ENCODE measurements at places on chromosomes 7 and 10.

- DNase-seq: no peak
Observed at GRCh38 chr10:74223755-74224529, 72.9 kb downstream of the ADK start.

DNA sequence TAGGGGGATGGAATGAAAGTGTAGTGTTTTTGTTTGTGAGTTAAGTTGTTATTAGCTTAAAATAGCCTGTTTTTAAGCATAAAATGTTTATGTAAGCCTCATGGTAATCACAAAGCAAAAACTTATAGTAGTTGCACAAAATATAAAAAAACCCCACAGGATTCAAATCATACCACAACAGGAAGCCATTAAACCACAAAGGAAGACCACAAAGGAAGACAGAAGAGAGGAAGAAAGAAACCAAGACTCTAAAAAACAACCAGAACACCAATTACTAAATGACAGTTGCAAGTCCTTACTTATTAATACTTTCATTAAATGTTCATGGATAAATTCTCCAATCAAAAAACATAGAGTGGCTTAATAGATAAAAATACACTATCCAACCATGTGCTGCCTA, 63.6 kb downstream of the ANKRD7 start:
- no peak for DNase-seq

DNA sequence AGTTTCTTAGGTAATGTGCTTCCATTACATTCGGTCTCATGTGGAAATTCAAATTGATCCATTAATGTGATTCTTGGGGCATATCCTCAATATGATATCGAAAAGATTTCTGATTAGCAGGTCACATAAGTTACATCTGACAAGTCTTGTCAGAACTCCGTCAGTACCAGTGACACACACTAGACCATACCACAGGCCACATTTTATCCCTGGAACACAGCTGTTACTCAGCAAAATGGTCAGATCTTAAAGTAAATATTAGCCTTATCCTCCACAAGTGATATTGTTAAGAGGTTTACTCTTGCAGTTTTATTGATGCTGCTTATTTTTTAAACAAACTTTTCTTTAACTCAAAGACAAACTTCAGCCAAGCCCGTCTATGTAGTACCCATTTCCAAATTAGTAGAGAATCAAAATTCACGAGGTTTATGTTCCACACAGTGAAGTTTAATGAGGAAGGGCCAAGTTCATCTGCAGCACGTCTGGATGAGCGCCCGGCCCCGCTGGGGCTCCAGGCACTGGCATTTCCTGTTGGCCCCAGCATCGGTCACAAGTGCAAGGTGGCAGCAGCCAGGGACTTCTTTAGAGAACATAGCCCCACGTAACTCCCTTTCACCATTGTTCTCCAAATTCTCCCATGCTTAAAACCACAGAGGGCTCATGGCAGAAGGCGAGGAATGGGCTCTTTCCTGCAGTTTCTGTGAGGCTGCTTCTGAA, 132.2 kb downstream of the VIPR2 start:
- DNase-seq: no peak

- DNase-seq: no peak
Observed at GRCh38 chr10:18418541-18419215, 232.7 kb downstream of the NSUN6 start.

DNA sequence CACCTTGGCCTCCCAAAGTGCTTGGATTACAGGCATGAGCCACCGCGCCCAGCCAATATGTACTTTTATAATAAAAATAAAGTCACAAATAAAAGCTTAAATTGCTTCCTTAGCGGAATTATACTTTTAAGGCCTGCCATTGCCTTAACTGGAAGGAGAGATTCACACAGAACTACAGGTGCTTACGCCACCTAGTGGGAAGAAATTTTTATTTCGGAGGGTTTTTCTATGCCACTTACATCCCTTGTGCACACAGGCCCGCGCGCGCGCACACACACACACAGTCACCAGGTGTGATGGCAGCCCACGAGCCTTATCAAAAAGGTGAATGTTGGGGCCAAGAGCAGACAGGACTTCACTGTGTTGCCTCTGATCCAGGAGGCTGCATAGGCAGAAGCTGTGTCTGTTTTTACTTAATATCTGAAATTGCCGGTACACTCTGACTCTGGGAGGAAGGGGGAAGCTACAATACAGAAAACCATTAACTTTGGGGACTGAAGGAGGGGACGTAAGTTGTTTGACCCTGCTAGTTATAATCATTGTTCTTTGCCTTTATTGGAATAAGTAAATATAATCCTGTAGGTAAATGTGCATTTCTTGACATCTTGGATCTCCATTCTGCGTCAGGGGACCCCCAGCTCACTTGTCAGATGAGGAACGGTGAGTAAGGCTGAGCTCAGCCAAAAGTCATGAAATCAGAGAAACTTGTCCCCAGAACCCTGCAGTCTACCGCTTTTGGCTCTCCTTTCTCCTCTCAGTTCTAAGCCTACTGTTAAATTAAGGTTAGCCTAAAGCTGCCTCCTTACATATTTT, 87.1 kb downstream of the SLC16A9 start:
- DNase-seq: peak; percentile 30

GRCh38 chr7:141844256-141844655, 3.0 kb upstream of the PRSS37 start:
- no peak for DNase-seq

DNA sequence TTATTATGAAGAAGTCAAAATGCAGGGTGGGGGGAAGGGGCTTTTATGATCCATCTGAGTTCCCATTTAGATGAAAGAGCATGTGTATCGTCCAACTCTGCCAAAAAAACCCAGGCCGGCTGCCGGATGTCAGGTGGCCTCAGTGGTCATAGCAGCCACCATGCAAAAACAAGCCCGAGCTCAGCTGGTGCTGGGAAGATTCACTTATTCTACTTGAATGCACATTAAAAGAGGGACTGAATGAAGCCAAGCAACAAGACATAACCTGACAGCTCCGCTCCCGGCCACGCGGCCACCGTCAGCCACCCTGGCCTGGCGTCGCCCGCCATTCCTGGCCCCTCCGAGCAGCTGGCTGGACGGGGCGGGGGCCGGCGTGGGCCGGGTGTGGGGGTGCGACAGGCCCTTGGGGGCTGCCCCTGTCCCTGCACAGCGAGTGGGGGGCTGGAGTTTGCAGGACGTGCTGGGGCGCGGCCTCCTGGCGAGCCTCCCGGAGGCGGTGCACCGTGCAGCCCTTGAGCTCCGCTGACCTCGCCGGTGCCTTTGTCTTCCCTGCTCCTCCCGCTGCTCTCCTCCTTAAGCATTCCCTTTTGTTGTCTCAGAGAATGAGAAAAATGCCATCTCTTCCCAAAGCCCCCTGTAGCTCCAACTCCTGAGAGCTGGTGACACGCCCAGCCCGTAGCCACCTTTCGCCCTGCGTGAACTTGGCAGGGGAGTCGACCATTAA, 67.8 kb downstream of the EBF3 start:
- no peak for DNase-seq

DNA sequence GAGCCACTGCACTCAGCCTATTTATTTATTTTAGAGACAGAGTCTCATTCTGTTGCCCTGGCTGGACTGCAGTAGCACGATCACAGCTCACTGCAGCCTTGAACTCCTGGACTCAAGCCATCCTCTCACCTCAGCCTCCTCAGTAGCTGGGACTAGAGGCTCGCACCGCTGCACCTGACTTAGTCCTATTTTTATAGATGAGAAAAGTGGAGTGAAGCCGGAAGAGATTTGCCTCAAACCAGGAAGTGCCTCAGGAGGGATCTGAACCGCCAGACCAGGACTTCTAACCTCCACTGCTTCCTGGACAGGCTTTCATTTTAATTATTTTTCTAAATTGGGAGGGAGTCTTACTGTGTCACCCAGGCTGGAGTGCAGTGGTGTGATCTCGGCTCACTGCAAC, 17.5 kb upstream of the CLIP2 start:
- no peak for DNase-seq

Measured in fibroblast of the conjunctiva (primary cell).